Suppressor macrophage (primary cell): ENCODE measurements at places on chromosomes 11 and 22.

- peak; percentile 61 for DNase-seq
Measured at GRCh38 chr22:46577368-46578249, 40.2 kb upstream of the CELSR1 start.

- DNase-seq: peak; percentile 56
Measured at GRCh38 chr11:104968355-104968855, at the start of gene CASP4. Gene CASP4 (minus strand): TSS chr11:104968574. CDS start chr11:104968525, 49 bp downstream.

GRCh38 chr11:50174189-50174588 lies 141.5 kb downstream of the OR4C45 start:
- DNase-seq: no peak

DNA sequence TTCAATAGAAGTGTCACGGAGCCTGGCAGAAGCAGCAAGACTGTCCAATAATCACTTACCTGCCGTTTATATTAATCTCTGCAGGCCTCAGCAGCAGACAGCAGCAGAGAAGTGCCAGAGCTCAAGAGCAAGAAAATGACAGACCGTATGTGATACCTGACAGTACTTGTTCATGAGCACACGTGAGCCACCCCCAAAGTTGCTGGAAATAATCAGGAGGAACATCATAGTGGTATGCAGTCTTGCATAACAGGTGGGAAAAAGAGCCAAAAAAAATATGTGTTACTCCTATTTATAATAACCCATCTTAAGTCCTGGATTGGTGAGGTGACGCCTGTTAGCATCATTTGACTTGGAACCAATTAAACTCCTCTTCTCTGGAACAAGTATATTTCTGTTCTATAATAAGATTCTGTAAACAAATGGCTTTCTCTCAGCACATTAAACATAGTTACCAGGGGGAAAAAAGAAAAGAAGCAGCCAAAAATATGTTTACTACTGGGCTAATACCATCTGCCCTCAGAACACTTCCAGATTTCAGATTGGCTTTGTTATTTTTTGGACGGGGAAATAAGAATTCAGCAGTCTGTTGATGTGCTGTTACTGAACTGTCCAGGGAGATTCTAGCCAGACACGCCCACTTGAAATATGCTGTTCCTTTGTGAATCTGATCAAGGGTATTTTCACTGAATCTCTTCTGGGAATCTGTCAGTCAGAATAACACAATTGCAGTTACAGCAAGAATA lies 7.9 kb upstream of the SLN start:
- no peak for DNase-seq

DNA sequence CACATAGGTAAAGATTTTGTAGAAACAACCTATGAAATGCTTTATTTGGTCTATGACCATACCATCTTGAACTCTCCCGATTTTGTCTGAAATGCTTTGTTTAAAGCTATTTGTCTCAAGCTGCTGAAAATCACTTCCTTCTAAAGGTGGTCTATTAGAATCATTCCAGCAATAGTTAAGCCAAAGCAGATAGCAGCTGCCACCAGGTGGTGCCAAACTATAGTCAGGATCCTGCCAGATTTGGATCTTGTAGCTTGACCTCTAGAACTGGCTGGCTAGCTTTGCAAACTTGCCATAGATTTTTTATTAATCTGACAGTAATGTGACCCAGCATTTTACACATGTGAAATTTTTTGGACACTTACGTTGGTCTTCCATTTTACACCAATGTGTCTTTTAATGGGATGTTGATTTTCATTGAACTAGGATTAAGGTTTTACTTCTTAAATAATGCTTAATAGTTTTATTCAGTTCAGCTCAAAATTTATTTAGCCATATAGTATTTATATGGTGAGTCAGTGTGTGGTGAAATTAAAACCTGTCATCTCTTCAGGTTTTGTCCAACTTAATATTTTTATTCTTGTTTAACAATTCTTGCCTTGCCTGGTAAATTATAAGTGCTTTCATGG lies 19.7 kb downstream of the CTR9 start:
- DNase-seq: peak; percentile 71

DNA sequence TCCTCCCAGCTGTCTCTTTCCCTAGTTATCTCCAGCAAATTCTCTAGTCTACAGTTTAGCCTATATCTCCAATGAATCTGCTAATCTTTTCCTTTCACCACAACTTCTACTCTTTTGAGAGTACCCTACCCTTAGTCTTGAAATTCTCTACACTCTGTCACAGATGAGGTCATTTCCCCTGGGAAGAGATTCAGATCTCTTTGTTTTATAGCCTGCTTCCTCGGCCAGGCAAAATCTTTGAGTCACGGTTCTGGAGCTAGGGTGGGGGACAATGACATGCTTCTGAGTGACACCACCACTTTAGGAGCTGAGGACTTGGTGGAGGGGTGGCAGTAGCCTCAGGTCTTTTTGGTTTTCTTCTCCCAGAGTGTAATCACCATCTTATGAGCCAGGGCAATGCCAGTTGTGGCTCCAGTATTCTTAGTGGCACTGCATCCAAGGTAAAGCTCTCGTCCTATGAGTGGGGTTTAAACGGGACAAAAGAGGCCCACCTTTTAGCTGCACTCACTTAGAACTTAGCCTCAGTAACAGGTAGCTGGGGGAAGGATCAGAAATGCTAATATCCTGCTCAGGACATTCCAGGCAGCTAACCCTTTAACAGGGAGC lies 98.5 kb upstream of the RRM1 start:
- DNase-seq: peak; percentile 9

DNA sequence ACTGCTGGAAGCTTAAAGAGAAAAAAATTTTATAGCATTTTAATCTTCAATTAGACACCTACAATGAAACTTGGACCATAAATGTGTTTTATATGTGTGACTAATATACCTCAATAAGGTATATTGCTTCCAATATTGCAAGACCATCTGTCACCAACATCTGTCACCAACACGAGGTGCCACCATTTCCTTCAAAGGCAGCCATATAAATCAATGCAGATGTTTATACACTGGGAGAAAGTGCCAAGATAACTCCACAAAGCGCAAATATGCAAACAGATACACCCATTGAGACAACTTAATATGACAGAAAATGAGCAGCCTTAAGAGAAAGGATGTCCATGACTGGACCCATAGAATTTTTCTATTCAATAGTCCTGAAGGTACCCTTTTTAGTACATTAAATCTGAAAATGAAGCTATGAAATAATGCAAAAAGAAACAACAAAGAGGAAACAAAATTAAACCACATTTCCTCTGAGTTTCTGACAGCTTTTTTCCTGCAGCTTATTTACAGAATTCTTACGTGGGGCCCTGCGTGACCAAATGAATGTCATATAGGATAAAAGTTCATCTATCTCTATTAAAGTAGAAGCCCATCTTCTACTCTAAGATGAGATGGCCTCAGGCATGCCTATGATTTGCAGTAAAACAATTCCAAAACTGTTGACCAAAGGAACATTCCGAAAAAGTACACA lies 12.5 kb downstream of the MPZL3 start:
- DNase-seq: no peak

- no peak for DNase-seq
Measured at GRCh38 chr22:49764127-49764581, 63.5 kb downstream of the BRD1 start.

DNA sequence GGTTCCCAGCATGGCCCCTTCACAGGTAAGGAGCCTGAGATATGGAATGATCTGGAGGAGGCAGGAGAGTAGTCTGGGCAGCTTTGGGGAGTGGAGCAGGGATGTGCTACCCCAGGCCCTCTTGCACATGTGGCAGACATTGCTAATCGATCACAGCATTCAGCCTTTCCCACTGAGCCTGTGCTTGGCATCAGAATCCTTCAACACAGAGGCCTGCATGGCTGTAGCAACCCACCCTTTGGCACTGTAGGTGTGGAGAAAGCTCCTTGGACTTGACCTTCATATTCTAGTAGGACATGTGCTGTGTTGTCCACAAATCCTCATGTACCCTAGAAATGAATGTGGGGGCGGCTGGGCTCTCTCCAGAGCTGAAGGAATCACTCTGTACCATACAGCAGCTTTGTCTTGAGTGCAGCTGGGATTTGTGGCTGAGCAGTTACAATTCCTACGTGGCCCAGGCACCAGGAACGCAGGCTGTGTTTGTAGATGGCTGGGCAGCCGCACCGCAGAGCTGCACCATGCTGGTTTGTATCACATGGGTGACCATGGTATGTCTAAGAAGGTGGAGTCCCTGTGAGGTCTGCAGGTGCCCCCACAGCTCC lies 21.8 kb upstream of the PPP6R3 start:
- no peak for DNase-seq

GRCh38 chr11:9250139-9250582 lies 15.0 kb downstream of the DENND5A start:
- DNase-seq: no peak

DNA sequence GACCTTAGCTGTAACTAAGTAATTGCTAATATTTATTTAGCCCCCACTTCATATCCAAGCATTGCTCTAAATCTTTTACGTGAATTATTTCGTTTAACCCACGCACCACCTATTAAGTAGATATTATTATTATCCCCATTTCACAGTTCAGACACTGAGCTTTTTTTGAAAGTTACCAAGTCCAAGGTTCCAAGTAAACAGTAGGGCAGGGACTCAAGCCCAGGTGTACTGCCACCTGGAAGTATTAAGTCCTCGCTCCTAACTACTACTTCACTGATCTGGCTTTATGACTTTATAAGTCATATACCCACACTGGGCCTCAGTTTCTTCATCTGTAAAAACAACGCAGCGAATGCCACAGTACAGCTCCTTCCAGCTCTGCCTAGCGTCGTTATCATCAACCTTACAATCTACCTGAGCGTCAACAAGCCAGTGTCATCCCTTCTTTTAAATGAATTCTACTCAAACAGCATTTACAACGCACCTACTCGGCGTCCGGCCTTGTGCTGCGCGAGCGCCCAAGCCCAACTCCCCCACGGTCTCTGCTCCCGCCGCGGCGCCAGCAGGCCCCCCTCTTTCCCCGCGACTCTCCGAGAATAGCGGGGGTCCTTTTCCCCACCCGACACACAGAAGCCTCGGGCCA lies 624 bp downstream of the TMEM41B start:
- peak; percentile 20 for DNase-seq

- no peak for DNase-seq
Measured at GRCh38 chr22:34620832-34621231, 445.1 kb upstream of the ISX start.

GRCh38 chr11:86274503-86274902 lies 27.5 kb upstream of the HIKESHI start:
- DNase-seq: no peak

- DNase-seq: no peak
Measured at GRCh38 chr11:8839957-8840945, 70.7 kb upstream of the AKIP1 start.

- no peak for DNase-seq
Measured at GRCh38 chr11:132361011-132361550, 990.7 kb downstream of the NTM start.

- peak; percentile 74 for DNase-seq
Measured at GRCh38 chr11:66112601-66113499, 42.8 kb downstream of the PACS1 start.

- DNase-seq: no peak
Measured at GRCh38 chr11:34356130-34356529, 1.7 kb downstream of the ABTB2 start.

DNA sequence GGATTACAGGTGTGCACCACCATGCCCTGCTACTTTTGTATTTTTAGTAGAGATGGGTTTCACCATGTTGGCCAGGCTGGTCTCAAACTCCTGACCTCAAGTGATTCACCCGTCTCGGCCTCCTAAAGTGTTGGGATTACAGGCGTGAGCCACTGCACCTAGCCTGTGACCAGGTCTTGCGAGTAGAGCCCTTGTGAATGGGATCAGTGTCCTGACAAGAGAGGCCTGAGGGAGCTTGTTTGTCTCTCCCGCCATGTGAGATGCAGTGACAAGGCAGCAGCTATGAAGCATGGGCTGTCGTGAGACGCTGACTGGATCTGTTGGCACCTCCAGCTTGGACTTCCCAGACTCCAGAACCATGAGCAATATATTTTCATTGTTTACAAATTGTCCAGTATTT lies 69.3 kb downstream of the LRRC32 start:
- no peak for DNase-seq

GRCh38 chr11:21072558-21072957 lies 403.2 kb downstream of the NELL1 start:
- DNase-seq: no peak

GRCh38 chr22:47303161-47303890 lies 540.9 kb downstream of the TBC1D22A start:
- no peak for DNase-seq

DNA sequence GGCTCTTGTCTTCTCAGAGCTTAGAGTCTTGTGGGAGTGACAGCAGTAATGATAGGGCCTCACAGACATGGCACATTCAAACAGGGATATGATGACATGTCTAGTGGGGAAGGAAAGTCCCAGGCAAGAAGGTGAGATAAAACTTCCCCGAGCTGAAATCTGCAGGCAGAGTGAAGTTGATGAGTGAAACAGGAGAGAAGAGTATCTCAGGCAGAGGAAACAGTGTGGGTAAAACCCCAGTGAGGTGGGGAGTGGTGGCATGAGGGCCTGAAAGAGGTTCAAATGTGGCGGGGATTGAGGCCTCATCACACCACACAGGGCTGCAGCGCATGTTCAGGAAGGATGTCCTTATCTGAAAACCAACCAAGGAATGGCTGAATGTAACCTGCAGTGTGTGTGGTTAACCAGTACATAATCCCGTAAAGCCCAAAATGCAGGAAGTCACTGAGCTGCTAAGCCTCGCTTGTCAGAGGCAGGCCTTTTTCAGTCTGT lies 153.8 kb upstream of the E2F8 start:
- no peak for DNase-seq

- no peak for DNase-seq
Measured at GRCh38 chr22:24523873-24524272, 28.7 kb downstream of the UPB1 start.
